HTR-8/SVneo (cell line): ENCODE measurements at places on chromosomes 1 and 21.
A peak's percentile ranks its signal among the peaks of the same experiment; 100 is the strongest.

DNA sequence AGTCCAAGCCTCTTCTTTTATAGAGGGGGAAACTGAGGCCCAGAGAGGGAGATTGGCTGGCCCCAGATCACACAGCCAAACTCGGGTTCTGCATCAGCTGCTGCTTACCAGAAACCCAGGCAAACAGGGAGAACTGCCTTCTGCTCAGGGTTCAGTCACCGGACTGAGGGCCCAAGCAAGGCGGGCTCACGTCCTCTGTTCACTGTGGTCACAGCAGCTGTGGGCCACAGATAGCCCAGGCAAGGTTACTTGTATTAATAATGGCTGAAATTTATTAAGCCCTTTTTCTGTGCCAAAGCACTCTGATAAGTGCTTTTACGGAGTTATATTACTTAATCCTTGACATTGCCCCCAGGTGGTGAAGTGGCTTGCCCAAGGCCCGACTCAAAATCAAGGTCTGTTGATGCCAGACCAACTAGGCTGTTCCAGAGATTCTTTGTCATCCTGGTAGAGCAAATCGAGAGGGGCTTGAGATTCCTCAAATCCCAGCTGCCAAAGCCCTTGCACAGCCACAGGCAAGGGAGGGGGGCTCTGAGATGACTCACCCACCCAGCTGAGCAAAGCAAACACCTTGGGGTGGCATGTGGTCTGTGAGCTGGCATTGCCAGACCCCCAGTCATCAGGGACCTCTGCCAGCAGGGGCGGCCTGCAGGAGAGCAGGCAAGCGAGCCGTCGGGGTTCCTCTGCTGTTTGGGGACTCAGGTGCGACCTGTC lies 36.5 kb downstream of the EPHB2 start:
- peak; percentile 71 for DNase-seq

GRCh38 chr21:34770576-34770975 lies 101.8 kb downstream of the CLIC6 start:
- no peak for DNase-seq

GRCh38 chr1:198497326-198498102 lies 43.0 kb downstream of the ATP6V1G3 start:
- DNase-seq, result no peak

DNA sequence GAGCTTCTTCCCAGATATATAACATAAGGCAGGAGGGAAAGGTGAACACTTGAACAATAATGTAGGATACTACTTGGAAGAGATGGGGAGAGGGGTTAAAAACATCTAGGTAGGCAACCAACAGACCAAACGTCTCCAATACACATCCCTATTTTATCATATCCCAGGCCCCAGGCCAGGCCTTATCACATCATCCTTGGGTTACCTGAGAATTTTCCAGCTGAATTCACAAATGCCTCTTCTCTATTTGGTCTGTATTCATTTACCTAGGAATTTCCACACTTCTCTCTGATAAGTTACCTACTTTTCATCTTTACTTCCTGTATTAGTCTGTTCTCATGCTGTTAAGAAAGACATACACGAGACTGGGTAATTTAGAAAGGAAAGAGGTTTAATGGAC lies 141.9 kb upstream of the C1orf21 start:
- DNase-seq, result no peak

GRCh38 chr1:218478336-218478735 lies 133.2 kb downstream of the TGFB2 start:
- no peak for DNase-seq

- no peak for DNase-seq
Observed at GRCh38 chr1:169779970-169780369, 14.7 kb downstream of the METTL18 start.

DNA sequence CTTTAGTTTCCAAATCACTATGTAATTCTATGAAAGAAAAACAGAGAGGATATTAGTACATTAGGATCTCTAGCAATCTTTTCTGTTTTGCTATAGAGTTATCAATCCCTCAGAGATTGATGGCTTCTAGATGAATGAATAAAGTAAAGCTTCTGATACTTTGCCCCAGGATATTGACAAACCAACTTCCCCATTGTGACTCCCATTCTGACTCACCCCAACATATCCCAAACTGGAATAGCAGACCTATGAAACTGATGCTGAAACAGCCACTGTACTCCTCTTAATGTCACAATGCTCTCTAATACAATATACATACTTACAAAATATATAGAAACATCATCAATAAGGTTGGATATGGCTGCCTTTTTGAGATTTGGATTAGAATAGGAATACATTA lies 442.1 kb upstream of the NR5A2 start:
- DNase-seq, result no peak

DNA sequence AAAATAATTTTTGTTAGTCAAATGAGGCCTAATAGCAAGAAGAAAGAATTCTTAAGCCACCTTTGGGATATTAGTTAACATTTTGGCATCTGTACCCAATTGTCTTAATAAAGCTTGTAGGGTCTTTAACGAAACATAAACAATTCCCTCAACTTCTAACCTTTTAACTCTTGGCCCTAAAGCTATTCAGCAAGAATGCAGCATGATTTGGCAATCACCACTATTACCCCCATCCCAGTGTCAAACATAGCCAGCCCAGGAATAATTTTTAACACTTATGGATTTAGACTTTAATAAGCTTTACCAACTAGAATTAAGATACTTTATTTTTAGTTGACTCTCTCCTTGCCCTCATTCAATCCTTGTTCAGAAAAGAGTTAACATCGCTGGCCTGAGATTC lies 2.5 kb upstream of the SLC16A4 start:
- DNase-seq, result no peak

DNA sequence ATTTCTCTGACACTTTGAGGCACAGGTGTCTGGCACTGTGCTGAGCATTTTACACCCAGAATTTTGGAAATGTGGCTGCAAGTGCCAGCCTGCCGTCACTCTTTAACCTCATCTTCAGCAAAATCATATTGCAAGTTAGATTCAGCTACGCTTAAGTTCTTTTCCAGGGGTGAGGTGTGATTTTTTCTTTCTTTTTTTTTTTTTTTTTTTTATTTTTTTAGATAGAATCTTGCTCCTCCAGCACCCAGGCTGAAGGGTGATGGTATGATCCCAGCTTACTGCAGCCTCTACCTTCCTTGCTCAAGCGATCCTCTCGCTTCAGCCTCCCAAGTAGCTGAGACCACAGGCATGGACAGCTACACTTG lies 2.5 kb upstream of the RCC2 start:
- no peak for DNase-seq

DNA sequence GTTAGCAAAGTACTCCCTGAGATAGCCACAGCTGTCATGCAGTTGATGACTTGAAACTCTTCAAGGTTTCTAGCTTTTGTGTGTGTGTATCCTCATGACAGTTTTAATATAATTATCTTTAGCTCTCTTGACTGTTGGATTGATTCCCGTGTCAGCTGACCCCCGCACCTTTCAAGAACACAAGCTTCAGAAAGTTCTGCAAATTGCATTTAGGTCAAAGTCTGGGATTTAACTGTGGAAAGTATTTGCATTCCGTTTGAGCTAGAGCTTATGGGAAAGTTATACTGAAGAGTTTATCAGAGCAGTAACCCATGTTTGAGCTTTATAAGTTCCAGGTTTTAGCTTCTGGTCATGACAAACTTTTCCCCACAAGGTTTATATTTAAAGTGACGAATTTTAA lies 380.1 kb upstream of the CHRM3 start:
- DNase-seq, result no peak

GRCh38 chr1:8910331-8910730 lies 31.8 kb upstream of the ENO1 start:
- no peak for DNase-seq

- no peak for DNase-seq
Observed at GRCh38 chr1:15339570-15339969, 70.1 kb upstream of the EFHD2 start.

DNA sequence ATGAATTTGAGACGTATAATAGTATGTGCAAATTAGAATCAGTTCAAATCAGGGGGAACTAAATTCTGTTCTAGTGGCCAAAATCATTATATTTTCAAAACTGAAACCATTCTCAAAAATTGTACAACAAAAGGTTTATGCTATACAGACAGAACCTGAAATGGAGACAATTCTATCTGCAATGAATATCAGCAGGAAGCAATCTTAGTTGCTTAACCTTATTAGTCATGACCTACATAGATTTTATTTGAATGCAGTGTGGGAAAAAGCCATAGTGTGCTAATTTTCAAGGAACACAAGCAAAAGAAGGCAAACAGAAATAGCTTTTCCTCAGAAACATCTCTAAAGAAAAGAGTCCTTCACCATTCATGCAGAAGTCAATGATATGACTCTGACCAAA lies 6.5 kb downstream of the AK5 start:
- no peak for DNase-seq

DNA sequence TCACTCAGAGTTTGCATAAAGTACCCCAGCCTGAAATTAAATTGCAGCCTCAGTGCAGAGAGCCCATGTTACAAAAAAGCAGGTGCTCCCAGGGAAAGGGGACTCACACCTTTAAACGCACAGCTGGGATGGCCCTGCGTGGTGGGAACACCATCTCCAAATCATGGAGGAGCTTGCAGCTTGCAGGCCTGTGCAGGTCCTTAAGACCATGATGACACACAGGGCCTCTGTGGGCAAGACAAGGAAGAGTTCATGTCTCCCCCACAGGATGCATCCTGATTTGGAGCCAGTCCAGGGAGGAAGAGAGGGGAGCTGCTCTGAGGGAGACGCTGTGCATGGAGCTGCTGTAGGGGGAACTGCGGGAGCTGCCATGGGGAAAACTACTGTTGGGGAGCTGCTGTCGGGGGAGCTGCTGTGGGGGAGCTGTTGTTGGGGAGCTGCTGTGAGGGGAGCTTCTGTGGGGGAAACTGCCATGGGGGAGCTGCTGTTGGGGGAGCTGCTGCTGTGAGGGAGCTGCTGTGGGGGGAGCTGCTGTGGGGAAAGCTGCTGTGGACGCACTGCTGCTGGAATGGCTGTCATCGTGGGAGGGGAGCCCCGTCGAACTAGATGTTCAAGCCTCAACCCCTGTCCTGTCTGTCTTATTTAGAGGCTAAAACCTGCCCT lies 113.9 kb downstream of the MATN1 start:
- DNase-seq, result no peak

DNA sequence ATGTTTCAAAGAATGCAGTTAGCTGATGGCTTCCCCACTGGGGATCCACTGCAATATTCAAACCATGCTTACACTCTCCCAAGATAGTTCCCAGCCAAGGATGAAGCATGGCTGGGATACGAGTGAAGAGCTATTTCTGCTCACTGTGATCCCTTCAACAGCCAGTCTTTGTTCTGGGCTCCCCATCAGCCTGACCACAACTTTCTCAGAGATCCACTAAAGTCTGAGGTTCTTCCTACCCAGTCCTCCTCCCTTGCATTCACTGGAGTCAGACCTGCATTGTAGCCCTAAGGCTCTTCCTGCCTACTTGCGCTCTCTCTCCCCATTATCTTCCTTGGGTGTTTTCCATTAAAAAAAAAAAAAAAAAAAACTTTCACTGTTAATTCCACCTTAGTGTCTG lies 101.4 kb downstream of the TTLL7 start:
- no peak for DNase-seq

DNA sequence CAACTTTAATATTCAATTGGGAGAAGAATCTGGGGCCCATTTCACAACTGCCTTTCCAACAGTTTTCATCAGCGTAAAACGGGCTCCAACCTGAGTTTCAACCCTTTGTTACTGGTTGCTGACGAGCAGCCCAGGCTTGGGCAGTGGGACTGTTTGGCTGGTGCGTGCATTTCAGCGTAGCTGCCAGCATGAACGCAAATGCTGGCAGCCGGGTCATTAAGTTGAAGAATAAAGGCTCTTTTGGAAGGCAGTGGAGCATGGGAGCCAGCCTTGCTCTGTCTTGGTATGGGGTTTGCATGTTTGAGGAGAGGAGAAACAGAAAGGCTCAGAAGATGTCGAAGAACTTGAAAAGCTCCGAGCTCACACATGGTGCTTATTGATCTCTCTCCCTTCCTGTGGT lies 40.7 kb downstream of the WDR3 start:
- no peak for DNase-seq

- no peak for DNase-seq
Observed at GRCh38 chr1:53391982-53392381, 64.1 kb upstream of the LRP8 start.

- peak; percentile 62 for DNase-seq
Observed at GRCh38 chr1:155173478-155174323, at the start of gene TRIM46. Gene TRIM46, plus strand, starts transcription at chr1:155173849. Its CDS starts 118 bp downstream, at chr1:155173967.

- DNase-seq, result no peak
Observed at GRCh38 chr1:971751-972506, 5.6 kb downstream of the PLEKHN1 start.

GRCh38 chr1:25568834-25569596 lies 25.6 kb downstream of the LDLRAP1 start:
- peak; percentile 85 for DNase-seq

DNA sequence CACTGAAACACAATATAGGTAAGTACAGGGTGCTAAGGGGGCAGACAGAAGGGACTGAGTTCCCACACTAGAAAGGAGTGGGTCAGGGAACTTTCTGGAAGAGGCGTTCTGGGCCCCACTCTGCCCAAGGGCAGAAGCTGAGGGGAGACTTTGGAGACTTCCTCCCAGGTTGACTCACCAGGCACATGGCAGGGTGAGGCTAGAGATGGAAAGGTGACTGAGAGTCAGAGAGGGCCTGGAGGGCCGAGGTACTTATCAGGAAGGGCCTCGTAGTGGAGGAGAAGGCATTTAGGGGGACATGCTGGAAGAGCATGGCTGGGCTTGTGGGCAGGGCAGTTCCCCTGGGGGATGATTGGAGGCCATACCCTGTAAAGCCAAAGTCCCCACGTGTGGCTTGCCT lies 159.9 kb upstream of the JUN start:
- DNase-seq, result no peak

GRCh38 chr1:151968791-151969399 lies 24.8 kb downstream of the S100A10 start:
- no peak for DNase-seq

GRCh38 chr1:212607206-212607912 lies 1.2 kb upstream of the ATF3 start:
- DNase-seq, result no peak
